ENCODE measurements at places on chromosomes 13 and 19.

GRCh38 chr13:112616586-112617362, 28.8 kb upstream of the TUBGCP3 start:
- DNase-seq, result no peak

DNA sequence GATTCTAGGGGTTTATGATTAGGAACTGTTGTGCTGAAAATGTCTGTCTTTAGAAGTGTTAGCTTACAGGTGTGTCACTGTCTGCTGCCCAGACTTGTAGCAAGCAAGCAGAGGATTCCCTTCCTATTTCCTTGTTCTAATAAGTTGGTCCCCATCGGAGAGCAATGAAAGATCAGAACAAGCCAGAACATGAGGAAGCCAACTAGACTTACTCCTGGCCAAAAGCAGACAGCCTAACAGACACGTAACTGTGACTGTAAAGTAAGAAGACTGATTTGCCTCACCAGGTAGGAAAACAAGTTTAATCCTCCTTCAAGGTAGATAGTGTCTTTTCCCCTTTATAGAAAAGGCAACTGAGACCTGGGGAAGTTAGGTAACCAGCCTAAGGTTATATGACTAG, 12.5 kb downstream of the POLR1D start:
- DNase-seq, result no peak

- DNase-seq, result no peak
Observed at GRCh38 chr13:90447734-90448101, 899.8 kb upstream of the MIR17HG start.

DNA sequence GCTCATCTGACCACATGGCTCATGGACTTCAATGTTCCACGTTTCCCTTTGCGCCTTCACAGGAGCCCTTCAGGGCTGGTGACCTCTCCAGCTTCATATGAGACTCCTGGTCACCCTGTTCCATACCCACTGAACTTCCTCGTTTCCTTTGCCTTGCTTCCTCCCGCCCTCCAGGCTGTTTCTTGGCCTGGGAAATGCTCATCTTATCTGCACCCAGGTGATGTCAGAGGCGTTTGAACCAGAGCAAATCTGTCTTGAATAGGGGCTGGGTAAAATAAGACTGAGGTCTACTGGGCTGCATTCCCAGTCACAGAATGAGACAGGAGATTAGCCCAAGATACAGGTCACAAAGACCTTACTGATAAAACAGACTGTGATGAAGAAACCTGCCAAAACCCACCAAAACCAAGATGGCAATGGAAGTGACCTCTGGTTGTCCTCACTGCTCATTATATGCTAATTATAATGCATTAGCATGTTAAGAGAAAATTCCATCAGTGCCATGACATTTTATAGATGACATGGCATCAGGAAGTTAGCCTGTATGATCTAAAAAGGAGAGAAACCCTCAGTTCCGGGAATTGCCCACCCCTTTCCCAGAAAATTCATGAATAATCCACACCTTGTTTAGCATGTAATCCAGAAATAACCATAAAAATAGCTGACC, 102.7 kb downstream of the DCLK1 start:
- DNase-seq, result no peak
